DND-41 (cell line): ENCODE measurements at places on chromosomes 12 and 14.
A peak's percentile ranks its signal among the peaks of the same experiment; 100 is the strongest.

GRCh38 chr14:70789361-70789760, 20.0 kb downstream of the MAP3K9 start:
- no peaks in the 10 kb centered on the region for H3K4me1 ChIP-seq
- no peak overlapping the region for H3K4me3 ChIP-seq
- no peak for DNase-seq
- no peaks in the 10 kb centered on the region for H3K27me3 ChIP-seq

DNA sequence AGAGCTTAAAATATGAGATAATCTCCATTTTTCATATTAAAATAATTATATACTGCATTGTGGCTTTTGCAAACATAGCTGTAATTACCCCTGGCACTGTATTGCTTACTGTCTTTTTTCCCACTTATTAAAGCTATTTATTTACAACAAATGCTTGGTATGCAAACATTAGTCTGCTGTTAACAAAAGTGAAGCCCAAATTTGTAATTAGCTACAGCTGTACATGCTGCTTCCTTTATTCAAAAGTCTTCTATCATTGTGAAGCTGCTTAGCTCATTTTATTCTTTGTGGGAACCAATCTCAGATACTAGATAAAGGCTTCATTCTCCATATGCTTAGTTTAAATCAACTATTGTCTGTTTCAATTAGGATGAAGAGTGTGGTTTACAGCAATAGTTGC, 425.8 kb upstream of the FOXG1 start:
- H3K4me1 ChIP-seq = no peaks in the 10 kb centered on the region
- H3K4me3 ChIP-seq = no peak overlapping the region
- no peaks in the 10 kb centered on the region for H3K36me3 ChIP-seq
- H3K27ac ChIP-seq = no peak overlapping the region

- H3K4me1 ChIP-seq = no peaks in the 10 kb centered on the region
- H3K27ac ChIP-seq = no peak overlapping the region
These were observed 12.5 kb downstream of the TM7SF3 start for GRCh38 chr12:27001663-27002062.

- no peaks in the 10 kb centered on the region for H3K36me3 ChIP-seq
- no peak overlapping the region for H3K4me3 ChIP-seq
- no peak overlapping the region for H3K27ac ChIP-seq
- DNase-seq = no peak
- no peaks in the 10 kb centered on the region for H3K27me3 ChIP-seq
These were observed 216.2 kb downstream of the ZFP36L1 start for GRCh38 chr14:68576496-68577244.

GRCh38 chr12:20024194-20024593, 344.1 kb upstream of the PDE3A start:
- no peak for DNase-seq
- no peaks in the 10 kb centered on the region for H3K4me1 ChIP-seq
- H3K36me3 ChIP-seq = no peaks in the 10 kb centered on the region
- no peak overlapping the region for H3K4me3 ChIP-seq
- no peak overlapping the region for H3K27ac ChIP-seq

GRCh38 chr12:99393763-99394162, 253.8 kb upstream of the GARIN6 start:
- DNase-seq = no peak
- H3K4me3 ChIP-seq = no peak overlapping the region
- no peaks in the 10 kb centered on the region for H3K36me3 ChIP-seq
- H3K4me1 ChIP-seq = no peaks in the 10 kb centered on the region

GRCh38 chr12:28065374-28065773, 92.8 kb upstream of the PTHLH start:
- H3K4me1 ChIP-seq = peaks cover 21% of the 10 kb centered on the region
- H3K27ac ChIP-seq = no peak overlapping the region
- DNase-seq = no peak
- no peaks in the 10 kb centered on the region for H3K27me3 ChIP-seq

- H3K4me1 ChIP-seq = no peaks in the 10 kb centered on the region
- H3K4me3 ChIP-seq = no peak overlapping the region
- no peak for DNase-seq
- H3K27ac ChIP-seq = no peak overlapping the region
- peaks cover 30% of the 10 kb centered on the region for H3K27me3 ChIP-seq
These were observed 6.9 kb upstream of the CKAP4 start for GRCh38 chr12:106254724-106255123.

DNA sequence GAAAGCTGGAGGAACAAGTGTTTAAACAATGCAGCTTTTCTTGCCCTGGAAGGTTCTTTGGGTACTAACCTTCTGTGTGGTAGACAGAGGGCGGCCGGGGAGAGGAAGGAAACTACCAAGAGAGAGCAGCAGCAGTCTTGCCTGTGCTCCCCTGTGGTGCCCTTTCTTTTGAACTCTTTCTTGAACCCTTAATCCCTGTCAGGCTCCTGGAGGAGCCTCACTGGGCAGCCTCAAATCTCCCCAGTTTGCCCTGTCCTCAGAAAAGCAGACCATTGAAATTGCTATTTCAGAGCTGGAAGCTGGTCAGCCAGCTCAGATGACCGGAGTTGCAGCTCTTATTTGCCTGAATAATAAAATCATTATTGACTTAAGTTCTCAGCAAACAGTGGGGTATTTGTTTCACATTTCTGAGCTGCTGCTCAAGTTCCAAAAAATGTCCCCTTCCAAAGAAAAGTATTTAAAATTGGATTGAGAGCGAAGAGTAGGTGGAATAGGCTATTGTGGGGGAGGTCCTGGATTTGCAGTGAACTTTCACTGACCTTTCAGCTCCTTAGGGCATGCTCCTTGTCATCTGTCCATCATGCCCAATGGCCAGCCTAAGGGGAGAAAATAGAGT, 42.1 kb upstream of the RNASE3 start:
- H3K4me1 ChIP-seq = no peaks in the 10 kb centered on the region
- no peak for DNase-seq
- no peak overlapping the region for H3K27ac ChIP-seq

GRCh38 chr12:21642707-21643389, 14.8 kb downstream of the LDHB start:
- no peak overlapping the region for H3K27ac ChIP-seq
- H3K4me3 ChIP-seq = no peak overlapping the region
- H3K36me3 ChIP-seq = peaks cover 96% of the 10 kb centered on the region

DNA sequence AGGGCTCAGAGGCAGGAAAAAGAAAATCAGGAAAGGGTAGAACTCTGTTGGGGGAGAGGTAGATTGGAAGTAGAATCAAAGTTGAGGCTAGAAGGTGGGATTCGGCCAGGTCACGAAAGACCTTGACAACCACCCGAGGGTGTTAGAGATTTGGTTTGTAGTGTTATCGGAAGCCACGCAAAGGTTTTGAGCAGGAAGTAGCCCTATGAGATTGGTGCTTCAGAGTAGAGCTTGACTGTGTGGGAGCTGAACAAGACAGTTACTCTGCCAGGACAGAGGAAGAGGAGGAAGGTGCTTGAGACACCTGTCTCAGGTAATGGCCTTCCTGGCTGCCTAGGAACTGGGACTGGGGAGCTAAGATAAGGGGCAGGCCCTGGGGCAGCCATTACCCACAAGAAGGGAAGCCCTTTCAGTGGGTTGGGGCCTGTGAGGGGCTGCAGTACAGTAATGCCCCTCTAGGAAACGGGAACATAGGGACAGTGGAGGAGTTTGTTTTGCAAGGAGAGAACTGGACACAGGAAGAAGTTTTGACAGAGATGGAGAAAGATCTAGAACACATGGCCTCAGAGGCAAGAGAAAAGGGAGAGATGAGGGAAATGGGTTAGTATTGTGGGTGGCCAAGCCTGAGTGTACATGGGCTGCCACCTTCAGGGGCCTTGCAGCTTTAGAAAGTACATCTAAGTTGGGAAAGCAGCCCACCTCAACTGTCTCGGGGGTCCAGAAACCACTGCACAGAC, 73.5 kb downstream of the RIN3 start:
- H3K36me3 ChIP-seq = no peaks in the 10 kb centered on the region
- peaks cover 5% of the 10 kb centered on the region; the same call in 1 of the 2 replicates for H3K4me1 ChIP-seq
- H3K27me3 ChIP-seq = no peaks in the 10 kb centered on the region
- H3K4me3 ChIP-seq = no peak overlapping the region
- no peak overlapping the region for H3K27ac ChIP-seq
- DNase-seq = no peak

- H3K4me1 ChIP-seq = no peaks in the 10 kb centered on the region
- no peaks in the 10 kb centered on the region for H3K36me3 ChIP-seq
- H3K4me3 ChIP-seq = no peak overlapping the region
- peak; percentile 69 for DNase-seq
- H3K27me3 ChIP-seq = no peaks in the 10 kb centered on the region
These were observed 69.6 kb downstream of the MOK start for GRCh38 chr14:102235275-102235897.

DNA sequence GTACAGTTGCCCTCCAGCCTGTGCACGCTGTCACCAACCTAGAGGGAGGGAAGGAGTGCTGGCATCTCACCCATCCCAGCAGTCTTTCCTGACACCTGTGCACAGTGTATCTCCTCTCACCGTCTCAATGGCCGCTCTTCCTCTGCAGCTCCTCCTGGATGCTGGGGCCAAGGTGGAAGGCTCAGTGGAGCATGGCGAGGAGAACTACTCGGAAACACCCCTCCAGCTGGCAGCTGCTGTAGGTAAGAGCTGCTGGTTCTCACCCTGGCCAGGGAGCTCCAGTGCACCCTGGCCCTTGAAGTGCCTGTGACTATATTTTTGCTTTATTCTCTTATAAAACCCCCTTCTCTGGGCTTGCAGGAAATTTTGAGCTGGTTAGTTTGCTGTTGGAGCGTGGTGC, 68.7 kb upstream of the PWP1 start:
- peaks cover 7% of the 10 kb centered on the region for H3K27me3 ChIP-seq
- H3K27ac ChIP-seq = no peak overlapping the region
- H3K4me1 ChIP-seq = no peaks in the 10 kb centered on the region
- H3K36me3 ChIP-seq = no peaks in the 10 kb centered on the region

DNA sequence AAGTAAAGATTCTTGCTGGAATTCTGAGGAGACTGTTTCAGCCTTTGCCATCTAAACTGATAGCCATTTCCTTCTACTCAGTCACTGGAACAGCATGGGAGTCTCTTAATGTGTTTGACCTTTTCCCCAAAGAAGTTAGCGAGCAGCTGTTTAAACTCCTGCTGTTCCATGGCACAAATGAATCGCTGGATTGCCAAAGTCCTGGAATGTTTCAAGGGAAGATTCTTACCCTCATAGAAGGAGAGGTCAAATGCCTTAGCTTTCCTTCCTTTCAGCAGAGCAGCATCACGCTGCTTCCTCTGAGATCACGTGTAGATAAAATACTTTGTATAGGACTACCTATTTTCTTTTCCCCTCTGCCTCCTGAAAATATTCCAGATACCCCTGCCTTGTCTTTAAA, 10.5 kb upstream of the NR2C1 start:
- H3K27me3 ChIP-seq = no peaks in the 10 kb centered on the region
- H3K4me3 ChIP-seq = no peak overlapping the region
- H3K36me3 ChIP-seq = no peaks in the 10 kb centered on the region
- DNase-seq = no peak
- no peaks in the 10 kb centered on the region for H3K4me1 ChIP-seq

GRCh38 chr12:41956353-41956752, 188.3 kb downstream of the GXYLT1 start:
- H3K27me3 ChIP-seq = no peaks in the 10 kb centered on the region
- no peaks in the 10 kb centered on the region for H3K4me1 ChIP-seq

- peak; percentile 55 for DNase-seq
- H3K4me1 ChIP-seq = peaks cover 15% of the 10 kb centered on the region
- H3K27ac ChIP-seq = no peak within 1 kb of the TSS
- no peaks in the 10 kb centered on the region for H3K36me3 ChIP-seq
These were observed at the start of gene TSPAN9 for GRCh38 chr12:3076730-3077571. Gene TSPAN9, plus strand, starts transcription at chr12:3077379. Its CDS starts 123,815 bp downstream, at chr12:3201194.

DNA sequence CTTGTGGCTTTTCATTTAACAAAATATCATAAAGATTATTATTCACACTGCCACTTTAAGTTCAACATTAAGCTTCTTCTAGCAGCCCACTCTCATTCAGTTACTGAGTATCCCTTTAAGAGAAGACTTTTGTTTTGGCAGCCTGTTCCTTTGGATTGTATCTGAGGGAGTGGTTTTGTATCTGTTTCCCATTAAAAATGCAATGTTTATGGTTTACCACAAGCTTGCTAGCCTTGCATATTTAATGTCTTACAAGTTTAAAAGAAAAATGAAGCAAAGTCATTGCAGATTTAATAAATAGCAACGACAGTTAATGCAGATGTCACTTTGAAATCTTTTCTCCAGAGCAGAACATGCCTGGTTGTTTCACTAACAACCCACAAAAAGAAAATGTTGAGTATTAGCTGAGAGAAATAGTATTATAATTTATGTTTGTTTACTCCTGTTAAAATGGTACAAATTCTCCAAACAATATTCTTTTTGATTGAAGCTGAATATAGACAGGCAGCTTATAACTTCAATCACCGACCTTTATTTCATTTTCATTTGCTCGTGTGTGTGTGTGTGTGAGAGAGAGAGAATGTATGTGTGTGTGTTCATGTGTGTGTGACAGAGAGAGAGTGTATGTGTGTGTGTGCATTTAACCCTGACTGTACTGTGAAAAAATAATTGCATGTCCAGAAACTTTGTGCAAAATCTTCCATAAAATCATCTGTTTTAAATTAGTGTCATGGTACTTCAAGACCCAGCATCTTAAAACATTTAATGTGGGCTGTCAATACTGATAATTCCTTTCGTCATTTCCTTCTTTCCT, 1.8 kb downstream of the DCN start:
- peaks cover 3% of the 10 kb centered on the region for H3K27me3 ChIP-seq
- H3K36me3 ChIP-seq = no peaks in the 10 kb centered on the region
- DNase-seq = no peak
- no peak overlapping the region for H3K4me3 ChIP-seq

- no peak for DNase-seq
- H3K36me3 ChIP-seq = no peaks in the 10 kb centered on the region
- H3K4me1 ChIP-seq = no peaks in the 10 kb centered on the region
- H3K27ac ChIP-seq = no peak overlapping the region
These were observed 176.7 kb downstream of the DACT1 start for GRCh38 chr14:58814466-58814865.

DNA sequence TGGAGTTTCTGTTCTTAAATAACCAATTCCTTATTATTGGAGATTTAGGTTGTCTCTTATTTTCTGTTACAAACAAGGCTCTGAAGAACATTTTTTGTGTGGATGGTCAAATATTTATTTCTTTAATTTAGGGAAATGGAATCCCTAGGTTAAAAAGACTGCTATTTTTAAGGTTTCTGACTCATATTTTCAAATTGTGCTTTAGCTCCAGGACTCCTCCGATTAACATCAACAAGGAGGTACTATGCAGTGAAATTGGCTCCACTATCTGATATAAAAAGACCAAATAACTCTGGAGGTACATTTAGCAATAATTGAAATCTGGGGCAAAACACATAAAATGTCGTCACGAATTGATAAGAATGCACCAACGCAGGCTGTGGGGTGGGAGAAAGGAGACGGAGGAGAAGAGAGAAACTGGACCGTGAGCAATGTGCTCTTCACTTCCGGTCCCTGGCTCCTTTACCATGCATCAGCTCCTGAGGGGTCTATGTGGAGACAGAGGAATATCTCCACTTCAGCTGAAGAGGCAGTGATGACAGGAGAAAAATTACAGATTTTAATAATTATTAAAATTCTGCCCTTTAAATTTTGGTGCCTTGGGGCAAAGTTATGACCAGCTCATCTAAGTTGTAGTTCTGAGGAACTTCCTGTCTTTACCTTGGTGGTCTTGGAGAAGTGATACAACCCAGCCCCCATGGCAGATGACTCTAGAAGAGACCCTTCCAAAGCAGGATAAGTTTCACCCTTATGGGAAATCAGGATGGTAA, 90.2 kb upstream of the BTG1 start:
- H3K36me3 ChIP-seq = no peaks in the 10 kb centered on the region
- H3K27me3 ChIP-seq = no peaks in the 10 kb centered on the region
- peaks cover 16% of the 10 kb centered on the region for H3K4me1 ChIP-seq
- DNase-seq = no peak
- no peak overlapping the region for H3K4me3 ChIP-seq
- no peak overlapping the region for H3K27ac ChIP-seq

- no peaks in the 10 kb centered on the region for H3K27me3 ChIP-seq
- no peak overlapping the region for H3K4me3 ChIP-seq
- no peaks in the 10 kb centered on the region for H3K4me1 ChIP-seq
These were observed 20.1 kb upstream of the GARIN6 start for GRCh38 chr12:99627459-99627858.
